T-helper 1 cell (primary cell): ENCODE measurements at places on chromosomes 16 and 17.

- no peak for DNase-seq
Measured at GRCh38 chr16:75267631-75268264, 16.3 kb upstream of the BCAR1 start.

DNA sequence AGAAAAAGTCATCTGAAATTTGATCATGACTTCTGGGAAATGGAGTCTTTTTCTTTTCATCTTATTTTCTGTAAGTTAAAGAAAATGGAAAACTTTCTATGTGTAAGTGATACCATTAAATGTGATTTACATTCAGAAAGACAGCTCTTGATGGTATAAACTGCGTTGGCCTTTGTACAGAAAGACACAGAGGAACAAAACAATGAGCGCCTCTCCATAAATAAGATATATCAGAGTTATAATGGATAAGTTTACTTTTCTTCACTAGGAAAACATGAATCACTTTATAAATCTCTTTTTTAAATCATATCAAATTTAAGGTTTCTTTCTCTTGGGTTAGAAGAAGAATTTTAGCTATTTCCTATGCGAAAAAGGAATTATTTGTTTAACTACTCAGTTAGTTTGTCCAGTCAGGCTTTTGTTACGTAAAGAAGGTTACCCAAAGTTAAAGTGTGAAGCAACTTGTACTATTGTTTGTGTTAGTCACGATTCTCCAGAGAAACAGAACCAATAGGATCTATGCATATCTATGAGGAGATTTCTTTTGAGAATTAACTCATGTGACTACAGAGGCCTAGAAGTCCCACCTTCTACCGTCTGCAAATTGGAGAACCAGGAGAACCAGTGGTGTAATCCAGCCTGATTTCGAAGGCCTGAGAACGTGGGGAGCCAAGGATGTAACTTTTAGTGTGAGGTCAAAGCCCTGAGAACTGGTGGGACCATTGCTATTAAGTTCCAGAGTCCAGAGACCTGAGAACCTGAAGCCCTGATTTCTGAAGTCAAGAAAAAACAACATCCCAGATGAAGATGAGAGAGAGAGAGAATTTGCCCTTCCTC is 295.4 kb upstream of the KCNJ16 start:
- DNase-seq = no peak

GRCh38 chr16:534135-534534 is 6.6 kb downstream of the CAPN15 start:
- no peak for DNase-seq

GRCh38 chr17:41680426-41681040 is 8.2 kb upstream of the EIF1 start:
- no peak for DNase-seq
